Activated T-helper 1 cell treated with anti-CD3 and anti-CD28 coated beads, Interleukin-2, amount 50 U/mL, for 16 hours (primary cell): ENCODE measurements at places on chromosomes 12 and 14.

- DNase-seq, result no peak
Observed at GRCh38 chr14:32611752-32612151, 282.7 kb downstream of the AKAP6 start.

DNA sequence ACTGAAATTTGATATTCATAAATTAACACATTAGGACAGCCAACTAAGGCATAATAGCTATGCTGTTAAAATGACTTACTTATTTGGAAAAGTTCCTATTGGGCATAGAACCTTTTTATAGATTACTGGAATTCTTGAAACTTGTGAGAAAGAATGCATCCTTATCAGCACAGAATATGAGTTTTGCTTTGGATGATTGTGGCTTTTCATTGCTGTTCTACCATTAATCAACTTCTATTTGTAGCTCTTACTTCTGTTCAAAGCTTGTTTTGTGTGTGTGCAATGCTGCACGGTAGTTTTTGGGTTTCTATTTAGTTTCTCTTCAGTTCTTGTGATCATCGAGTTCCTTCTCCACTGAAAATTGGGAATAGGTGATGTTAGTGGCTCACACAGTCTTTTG is 152.4 kb upstream of the PELI2 start:
- DNase-seq, result no peak

GRCh38 chr14:52365071-52365470 is 51.0 kb downstream of the PTGER2 start:
- no peak for DNase-seq

- no peak for DNase-seq
Observed at GRCh38 chr12:79920421-79921238, 14.3 kb downstream of the PPP1R12A start.

- DNase-seq, result no peak
Observed at GRCh38 chr12:26121323-26122060, 3.3 kb downstream of the BHLHE41 start.
